CD4-positive, alpha-beta T cell treated with Interleukin-12 subunit alpha and Interleukin-12 subunit beta, for 1 hour (primary cell): ENCODE measurements at places on chromosomes 12 and 14.

- DNase-seq: no peak
Measured at GRCh38 chr12:25276199-25276937, 25.6 kb upstream of the KRAS start.

DNA sequence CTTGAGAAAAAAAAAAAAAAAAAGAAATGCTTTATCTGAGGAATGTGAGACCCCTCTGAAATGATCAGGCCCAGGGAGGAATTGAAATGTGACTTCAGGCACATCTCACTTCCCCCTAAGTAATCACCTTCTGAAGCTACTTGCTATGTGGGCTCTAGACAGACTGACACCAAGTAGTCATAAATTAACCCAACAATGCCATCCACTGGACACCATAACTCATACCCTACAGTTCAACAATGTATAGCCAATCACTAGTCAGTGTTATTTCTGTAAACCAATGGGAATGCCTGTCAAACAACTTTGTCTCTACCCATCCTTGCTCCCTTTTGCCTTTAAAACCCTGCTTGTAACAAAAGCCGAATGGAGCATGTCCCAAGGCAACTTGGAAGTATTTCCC lies 182.7 kb upstream of the TMPO start:
- no peak for DNase-seq

- DNase-seq: peak; percentile 98
Measured at GRCh38 chr12:119988472-119989360, at the start of gene BICDL1. Gene BICDL1 (plus strand): TSS chr12:119989236. CDS start chr12:119989869, 633 bp downstream.

DNA sequence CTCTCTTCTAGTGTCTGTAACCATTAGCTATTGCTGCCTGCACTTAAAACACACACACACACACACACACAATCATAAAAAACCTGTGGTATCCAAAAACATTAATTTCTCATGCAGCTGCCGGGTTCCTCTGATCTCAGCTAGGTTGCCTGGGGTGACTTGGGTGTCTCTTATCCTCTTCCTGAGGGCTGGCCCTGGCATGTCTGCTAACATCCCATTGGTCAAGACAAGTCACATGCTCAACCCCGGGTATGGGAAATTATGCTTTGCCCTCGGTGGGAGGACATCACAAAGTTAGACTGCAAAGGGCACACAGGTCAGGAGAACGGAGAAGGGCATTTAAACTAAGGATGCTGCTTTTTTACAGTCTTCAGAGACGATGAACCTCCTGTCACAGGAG lies 55.7 kb downstream of the TRPV4 start:
- DNase-seq: peak; percentile 46

DNA sequence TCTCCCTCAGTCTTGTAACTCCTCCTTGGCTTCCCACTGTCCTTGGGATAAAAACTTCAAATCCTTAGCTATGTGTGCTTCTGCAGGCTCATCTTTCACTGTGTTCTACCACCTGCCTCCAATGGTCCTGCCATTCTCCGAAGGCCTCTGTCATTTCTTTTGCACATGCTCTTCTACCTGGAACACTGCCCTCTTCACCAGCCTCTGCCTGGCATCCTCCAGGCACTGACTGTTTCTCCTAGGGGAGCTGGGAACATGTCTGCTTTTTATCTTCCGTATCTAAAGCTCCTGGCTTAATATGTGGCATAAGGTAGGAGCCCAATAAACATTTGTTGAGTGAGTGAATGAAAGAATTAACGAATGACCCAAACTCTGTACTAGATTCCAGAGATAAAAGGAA lies 603.3 kb upstream of the TMEM132C start:
- DNase-seq: no peak

GRCh38 chr12:738712-739111 lies 13.7 kb upstream of the WNK1 start:
- DNase-seq: no peak

DNA sequence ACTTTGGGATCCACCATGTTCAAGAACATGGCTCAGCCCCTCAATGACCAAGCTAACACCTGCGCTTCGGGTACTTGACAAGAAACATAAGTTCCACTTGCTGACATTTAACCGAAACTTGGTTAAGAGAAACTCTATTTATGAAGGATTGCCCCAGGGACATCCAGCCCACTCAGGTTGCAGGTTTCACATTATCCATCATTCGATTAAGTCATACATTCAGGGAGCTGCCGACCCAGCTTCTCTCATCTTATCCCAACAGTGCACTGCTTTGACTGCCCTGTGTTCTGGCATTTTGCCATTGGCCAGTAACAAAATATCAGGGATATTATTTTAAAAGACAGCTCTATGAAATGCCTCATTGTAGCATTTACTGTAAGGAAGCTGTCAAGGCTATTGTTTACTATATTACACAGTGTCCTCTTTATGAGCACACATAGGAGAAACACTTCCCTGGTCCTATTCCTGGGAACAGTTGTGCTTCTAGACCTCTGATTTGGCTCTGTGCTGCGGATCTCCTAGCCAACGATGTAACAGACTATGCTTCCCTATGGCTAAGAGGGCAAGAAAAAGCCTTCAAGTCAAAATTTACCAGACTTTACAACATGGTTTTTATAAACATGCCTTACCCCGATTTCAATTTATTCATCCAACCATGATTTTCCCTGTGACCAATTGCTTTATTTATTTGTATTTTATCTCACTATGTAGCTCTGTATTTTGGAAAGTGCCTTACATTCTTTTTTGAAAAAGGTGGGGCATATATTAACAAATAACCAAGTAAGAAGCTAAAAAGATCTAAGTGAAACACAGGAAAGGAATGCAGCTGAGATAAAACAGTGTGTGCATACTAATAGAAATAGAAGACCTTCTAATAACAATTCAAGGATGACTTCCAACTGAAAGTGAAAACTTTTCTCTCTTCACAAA lies 109.3 kb downstream of the ITPR2 start:
- no peak for DNase-seq

DNA sequence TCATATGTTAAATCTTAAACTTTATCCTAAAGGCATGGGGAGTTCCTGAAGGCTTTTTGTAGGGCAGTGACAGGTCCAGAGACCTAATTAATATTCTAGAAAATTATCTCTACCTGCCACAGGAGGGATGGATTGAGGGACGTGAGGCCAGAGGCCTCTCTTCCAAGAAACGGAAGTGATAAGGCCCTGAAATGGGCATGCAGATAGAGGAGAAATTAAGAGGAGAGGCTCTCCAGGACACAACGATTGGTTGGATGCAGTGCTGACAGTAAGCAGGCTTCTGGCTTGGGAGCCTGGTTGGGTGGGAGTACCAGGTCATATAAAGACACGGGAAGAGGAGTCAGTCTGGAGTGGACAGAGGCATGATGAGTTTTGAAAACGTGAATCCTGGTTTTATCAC lies 3.1 kb upstream of the BORCS5 start:
- no peak for DNase-seq

- no peak for DNase-seq
Measured at GRCh38 chr14:104296388-104297312, 158.3 kb downstream of the KIF26A start.

- no peak for DNase-seq
Measured at GRCh38 chr12:50197297-50197727, 30.1 kb upstream of the CERS5 start.

DNA sequence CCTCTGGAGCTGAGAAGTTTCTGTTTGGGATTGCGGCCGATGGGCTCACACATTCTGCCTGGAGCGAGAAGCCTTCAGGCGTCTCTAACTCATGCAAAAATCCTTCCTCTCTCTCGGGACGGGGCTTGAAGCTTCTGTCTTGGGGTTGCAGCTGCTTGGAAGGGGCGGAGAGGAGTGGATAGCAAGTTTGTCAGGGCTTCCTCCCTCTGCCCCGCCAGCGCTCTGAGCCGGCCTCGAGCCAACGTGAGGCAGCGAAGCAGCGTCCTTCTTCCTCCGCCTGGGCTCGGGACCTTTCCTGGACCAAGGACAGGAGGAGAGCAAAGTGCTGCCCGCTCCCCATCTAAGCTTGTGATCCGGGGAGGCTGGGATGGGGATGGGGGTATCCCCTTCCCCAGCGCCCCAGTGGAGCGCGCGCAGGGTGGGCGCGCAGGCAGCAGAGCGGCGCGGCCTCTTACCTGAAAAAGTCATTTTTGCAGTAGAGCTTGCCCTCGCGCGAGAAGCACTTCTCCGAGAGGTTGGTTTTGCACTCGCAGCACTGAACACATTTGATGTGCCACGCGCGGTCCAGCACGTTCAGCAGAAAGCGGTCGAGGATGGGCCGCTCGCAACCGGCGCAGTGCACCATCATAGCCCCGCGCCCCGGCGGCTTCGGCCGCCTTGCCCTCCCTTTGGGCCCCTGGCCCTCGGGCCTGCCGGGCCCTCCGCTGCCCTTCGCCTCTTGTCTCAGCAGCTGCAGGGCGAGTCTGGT lies 626 bp downstream of the LHX5 start:
- no peak for DNase-seq

- DNase-seq: no peak
Measured at GRCh38 chr14:54768501-54769129, 134.0 kb downstream of the GCH1 start.

DNA sequence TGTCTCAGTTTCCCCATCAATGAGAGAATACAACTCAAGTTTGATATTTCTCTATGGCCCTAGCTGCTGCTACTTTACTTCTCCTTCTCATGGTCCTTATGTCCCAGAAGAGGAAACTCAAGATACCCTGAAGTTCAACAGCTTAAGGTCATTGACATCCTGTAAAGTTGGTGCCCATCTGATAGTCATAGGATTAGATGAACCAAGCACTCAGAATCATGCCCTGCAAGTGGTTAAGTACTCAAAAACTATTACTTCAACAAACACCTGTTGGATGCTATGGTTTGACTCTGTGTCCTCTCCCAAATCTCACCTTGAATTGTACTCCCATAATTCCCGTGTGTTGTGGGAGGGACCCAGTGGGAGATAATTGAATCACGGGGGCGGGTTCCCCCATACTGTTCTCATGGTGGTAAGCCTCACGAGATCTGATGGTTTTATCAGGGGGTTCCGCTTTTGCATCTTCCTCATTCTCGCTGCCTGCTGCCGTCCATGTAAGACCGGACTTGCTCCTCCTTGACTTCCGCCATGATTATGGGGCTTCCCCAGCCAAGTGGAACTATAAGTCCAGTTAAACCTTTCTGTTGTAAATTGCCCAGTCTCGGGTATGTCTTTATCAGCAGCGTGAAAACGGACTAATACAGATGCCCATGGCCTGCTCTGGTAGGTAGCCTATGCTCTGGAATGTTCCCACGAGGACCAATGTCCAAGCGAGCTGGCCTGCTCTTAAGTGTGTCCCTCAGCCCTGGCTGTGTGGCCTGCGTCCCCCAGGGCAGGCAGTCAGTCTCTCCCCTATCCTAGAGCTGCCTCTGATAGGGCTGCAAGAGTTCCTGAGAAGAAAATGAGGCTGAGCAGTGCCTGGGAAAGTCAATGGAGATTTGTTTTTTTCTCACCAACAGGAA lies 18.1 kb downstream of the CAMKK2 start:
- no peak for DNase-seq
